NCI-H1694 (cell line): ENCODE measurements at places on chromosomes 7 and 10.

GRCh38 chr7:16044645-16045044, 358.2 kb upstream of the MEOX2 start:
- no peak for DNase-seq

GRCh38 chr7:40793132-40793531, 658.3 kb downstream of the SUGCT start:
- no peak for DNase-seq

- no peak for DNase-seq
These were observed 6.5 kb downstream of the DBNL start for GRCh38 chr7:44050915-44051560.

DNA sequence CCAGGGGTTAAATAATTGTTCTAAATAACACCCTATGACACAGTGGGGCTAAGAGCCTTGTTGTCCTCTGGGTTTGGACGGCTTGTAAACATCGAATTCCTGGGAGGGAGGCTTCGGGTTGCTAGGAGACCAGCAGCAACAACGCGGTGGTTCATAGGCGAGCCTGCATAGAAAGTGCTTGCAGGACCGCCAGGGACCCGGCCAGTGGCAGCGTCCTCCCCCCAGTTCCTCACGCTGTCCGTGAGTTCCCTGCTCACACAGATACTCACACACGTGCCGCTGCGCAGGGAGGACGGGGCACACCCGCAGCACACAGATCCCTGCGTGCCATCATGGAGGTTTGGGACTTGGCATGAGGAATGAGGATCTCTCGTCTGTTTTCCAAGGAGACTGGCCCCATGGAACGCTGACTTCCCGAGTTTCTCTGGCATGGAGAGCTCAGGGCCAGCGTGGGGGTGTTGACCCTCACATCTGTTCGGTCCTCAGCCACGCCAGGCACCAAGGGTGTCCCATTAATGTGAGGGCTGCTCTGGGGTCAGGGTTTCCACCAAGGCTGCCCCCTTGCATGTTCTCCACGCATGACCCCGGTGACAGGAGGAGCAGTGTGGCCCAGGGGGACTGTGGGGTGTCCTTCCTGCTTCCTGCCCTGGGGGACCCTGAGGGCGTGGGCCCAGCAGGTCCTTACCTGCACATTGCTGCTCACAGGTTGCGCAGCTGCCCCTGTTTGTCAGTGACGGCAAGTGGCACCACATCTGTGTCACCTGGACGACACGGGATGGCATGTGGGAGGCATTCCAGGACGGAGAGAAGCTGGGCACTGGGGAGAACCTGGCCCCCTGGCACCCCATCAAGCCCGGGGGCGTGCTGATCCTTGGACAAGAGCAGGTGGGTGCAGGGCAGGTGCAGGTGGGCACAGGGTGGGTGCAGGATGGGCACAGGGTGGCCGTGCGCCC, 9.7 kb downstream of the NPTX2 start:
- no peak for DNase-seq

DNA sequence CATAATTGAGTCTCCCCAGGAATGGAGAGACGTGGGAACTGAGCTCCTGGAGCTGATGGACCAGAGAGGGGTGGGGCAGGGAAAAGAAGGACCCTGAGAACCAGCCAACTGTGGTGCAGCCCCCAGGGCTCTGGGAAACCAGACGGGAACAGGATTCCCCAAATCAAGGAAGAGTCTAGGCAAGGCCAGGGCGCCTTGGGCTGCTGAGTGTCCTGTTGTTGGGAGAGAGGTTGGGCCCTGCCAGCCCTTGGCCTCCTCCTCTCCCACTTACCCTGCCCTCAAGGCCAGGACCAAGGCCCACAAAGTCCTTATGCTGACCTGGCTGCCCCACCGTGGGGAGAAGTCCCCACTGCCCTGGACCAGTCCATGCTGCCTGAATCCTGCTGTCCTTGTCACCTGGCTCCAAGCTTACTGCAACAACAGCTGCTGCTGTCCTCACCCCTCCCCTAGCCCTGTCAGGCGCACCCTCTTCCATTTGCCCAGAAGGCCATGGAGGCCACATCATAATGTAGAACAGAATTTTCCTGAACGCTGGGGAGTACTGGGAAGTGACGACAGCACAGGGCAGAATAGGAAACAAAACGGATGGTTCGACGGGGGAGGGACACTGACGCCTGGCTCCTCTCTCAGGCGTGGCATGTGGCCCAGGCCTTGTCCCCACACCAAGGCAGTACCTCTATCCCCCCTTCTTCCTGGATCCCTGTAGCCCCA, 132.9 kb upstream of the ZMIZ1 start:
- DNase-seq: no peak
